AG09319 (cell line): ENCODE measurements at places on chromosomes 13 and 19.
A peak's percentile ranks its signal among the peaks of the same experiment; 100 is the strongest.

DNA sequence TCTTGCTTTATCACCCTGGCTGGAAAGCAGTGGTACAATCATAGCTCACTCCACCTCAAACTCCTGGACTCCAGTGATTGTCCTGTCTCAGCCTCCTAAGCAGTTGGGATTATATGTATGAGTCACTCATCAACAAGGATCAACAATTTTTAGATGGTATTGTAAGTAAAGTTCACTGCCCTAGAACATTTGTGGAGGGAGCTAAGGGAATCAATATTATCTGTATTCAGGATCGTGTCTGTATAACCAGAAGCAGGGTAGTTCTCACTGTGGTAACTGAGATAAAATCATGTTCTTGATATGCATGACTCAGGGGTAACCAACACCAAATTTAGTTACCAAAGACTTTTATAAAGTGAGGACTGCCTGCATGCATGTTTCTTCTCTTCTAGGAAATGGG, 27.0 kb downstream of the ZMYM5 start:
- DNase-seq, result no peak

DNA sequence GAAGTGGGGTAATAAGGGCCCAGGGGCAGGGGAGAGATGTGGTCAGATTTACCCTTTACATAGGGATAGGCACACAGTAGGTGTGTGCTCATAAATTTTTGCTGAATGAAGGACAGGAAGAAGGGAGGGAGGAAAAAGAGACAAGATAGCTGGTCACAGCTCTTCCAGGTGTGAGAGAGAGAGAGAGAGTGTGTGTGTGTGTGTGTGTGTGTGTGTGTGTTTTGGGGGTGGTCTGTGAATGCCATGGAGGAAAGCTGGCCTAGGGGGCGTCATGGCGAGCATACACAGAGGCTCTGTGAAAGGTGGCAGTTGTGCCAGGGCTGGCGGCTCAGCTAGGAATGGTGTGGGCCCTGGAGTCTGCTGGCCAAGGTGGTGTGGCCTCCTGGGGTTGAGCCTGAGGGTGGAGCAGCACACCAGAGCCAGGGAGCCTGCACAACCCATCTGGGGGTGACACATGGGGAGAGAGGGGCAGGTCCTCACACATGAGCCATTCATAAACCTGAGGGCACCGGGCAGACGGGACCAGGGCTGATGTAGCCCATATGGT, 6.0 kb upstream of the PRX start:
- no peak for DNase-seq

GRCh38 chr13:106357198-106357597, 178.3 kb downstream of the EFNB2 start:
- DNase-seq, result no peak

DNA sequence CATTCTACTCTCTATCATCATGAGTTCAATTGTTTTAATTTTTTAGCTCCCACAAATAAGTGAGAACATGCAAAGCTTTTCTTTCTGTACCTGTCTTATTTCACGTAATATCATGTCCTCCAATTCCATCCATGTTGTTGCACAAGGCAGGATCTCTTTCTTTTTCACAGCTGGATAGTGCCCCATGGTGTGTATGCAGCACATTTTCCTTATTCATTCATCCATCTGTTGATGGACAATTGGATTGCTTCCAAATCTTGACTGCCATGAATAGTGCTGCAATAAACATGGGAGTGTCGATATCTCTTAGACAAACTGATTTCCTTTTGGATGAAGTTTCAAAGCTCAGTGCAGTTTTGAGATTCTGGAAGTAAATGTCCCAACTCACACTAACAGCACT, 326.9 kb downstream of the FGF9 start:
- no peak for DNase-seq

DNA sequence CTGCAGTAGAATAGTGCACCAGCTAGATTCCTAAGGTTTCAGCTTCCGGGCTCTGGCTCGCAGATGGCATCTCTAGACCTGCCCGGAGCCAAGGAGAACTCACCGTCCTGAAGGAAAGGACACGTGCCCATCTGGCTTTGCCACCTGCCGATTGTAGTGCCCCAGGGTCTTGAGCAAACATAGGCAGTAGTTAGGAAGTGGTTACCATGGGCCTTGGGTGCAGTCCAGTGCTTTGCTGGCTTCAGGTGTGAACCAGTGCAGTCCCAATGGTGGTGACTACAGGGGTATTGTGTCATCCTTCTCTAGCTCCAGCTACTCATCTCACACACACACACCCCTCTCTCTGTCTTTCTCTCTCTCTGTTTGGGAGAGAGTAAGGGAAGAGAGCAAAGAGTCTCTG, 61.4 kb upstream of the TEX29 start:
- no peak for DNase-seq

DNA sequence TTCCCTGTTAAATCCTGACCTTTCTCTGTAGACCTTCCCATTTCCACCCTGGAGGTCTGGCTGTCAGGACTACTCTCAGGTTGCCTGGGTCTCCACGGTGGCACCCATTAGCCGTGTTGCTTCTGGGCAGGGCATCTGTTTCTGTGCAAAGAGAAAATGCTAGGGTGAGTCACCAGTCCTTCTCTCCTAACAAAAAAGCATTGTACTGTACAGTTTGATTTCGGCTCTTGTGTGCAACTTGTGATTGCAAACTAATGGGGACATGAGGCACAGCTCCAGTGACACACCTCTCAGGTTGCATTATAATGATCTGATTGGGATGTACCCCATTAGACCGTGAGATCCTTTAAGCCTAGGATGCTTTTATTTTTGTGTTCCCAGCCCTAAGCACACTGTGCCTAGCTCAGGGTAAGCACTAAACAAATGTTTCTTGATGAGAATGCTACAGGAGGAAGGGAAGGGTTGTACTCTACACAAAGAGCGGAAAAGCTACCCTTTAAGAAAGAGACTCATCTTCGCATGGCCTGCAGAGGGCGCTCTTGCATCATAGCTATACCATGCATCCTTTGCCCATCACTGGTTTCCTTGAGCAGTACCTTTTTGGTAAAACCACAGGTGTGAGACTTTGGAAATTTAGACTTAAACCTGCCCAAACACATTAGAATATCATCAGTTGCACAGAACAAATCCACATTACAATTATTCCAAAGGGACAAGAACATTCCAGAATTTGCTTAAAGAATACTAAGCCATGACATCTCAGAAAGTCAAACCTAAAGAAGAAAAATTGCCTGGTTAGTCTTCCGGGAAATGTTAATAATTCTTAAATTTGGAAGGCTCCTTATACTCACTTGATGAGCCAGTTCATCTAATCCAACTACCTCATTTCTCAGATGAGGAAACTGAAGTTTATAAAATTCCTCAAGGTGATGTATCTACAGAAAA, 20.3 kb upstream of the TRIM13 start:
- peak; percentile 37 for DNase-seq

- no peak for DNase-seq
Observed at GRCh38 chr19:5681391-5682106, 722 bp downstream of the HSD11B1L start.

- DNase-seq, result no peak
Observed at GRCh38 chr19:2045501-2046045, 5.5 kb downstream of the MKNK2 start.

GRCh38 chr19:960020-960419, 24.1 kb upstream of the WDR18 start:
- DNase-seq, result no peak

GRCh38 chr13:81874681-81875661, 1534.0 kb upstream of the SPRY2 start:
- no peak for DNase-seq

- DNase-seq, result no peak
Observed at GRCh38 chr13:93422980-93423543, 196.5 kb downstream of the GPC6 start.
